Fibroblast of lung (primary cell): ENCODE measurements at places on chromosomes 2 and 18. TPM values are rescaled to one million over a fixed set of nuclear protein-coding genes. Genes with fewer than 3 reads are reported as not detected.
A peak's percentile ranks its signal among the peaks of the same experiment; 100 is the strongest.

DNA sequence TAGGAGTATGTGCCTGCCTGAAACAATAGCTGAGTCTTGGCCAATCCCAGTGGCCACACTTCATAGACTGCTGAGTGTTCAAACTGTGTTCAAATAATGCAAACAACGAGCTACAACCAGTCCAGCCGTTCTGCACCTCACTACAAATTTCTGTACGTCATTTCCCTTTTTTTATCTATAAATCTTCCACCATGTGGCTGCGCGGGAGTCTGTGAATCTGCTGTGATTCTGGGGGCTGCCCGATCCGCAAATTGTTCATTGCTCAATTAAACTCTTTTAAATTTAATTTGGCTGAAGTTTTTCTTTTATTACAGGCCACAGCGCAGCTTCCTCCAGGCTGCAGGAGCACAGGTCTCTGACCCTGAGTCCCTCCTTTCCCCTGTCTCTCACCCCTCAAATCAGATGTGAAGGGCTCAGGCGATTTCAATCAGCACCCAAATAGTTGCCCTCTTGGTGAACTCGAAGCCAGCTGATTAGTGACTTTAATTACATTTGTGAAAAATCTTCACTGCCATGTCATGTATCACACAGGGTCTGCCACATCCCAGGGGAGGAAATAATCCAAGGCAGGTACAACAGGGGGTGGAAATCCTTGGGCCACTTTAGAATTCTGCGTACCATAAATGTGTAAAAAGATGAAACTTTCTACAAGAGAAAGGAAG is 145.6 kb downstream of the NDUFA10 start:
- no peaks in the 10 kb centered on the region for H3K27me3 ChIP-seq
- H3K36me3 ChIP-seq = no peaks in the 10 kb centered on the region

DNA sequence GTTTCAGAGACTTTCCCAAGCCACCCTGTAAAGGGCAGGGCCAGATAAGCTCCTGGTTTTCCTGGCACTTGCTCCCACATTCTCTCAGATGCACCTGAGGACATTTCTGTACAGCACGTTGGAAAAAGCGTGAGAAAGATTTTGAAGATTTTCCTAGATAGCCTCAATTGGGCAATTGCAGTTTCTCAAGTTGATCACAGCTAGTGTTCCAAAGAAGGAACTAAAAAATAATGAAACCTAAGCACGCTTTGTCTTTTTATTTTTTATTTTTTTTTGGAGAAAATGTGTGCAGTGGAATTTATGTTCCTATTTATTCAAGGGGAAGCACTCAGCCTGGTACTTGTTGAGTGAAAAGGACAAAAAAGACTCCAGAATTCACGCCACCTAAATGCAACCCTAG is 429.1 kb downstream of the RNF144A start:
- no peaks in the 10 kb centered on the region for H3K36me3 ChIP-seq
- no peaks in the 10 kb centered on the region for H3K4me1 ChIP-seq
- H3K4me3 ChIP-seq = no peak overlapping the region
- H3K27me3 ChIP-seq = no peaks in the 10 kb centered on the region

GRCh38 chr2:186984481-186984880 is 135.5 kb upstream of the ZSWIM2 start:
- H3K4me1 ChIP-seq = no peaks in the 10 kb centered on the region
- DNase-seq = no peak
- H3K27ac ChIP-seq = no peak overlapping the region
- H3K27me3 ChIP-seq = no peaks in the 10 kb centered on the region
- no peaks in the 10 kb centered on the region for H3K36me3 ChIP-seq

DNA sequence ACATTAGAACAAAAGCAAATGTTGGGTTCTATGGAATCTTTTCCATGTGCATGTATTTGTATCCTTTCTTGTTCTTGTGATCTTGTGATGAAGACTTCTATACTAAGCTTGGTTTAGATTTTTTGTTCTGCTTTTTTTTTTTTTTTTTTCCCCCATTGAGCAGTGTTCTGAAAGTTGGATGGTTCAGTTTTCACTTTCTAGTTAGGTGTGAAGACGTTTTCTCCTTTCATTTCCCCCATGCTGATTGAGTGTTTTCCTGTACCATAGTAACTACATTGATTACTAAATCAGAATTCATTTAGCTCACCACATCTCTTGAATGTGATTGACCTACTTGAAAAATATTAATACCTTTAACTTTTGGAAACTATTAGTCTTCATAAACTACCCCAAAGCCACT is 34.1 kb downstream of the NOP58 start:
- H3K36me3 ChIP-seq = peaks cover 4% of the 10 kb centered on the region
- no peak overlapping the region for H3K4me3 ChIP-seq
- no peak overlapping the region for H3K27ac ChIP-seq
- H3K27me3 ChIP-seq = no peaks in the 10 kb centered on the region
- no peaks in the 10 kb centered on the region for H3K4me1 ChIP-seq
- no peak for DNase-seq

- peak; percentile 8 for DNase-seq
- H3K4me3 ChIP-seq = no peak overlapping the region
- no peaks in the 10 kb centered on the region for H3K27me3 ChIP-seq
- H3K4me1 ChIP-seq = no peaks in the 10 kb centered on the region
- H3K36me3 ChIP-seq = no peaks in the 10 kb centered on the region
- H3K27ac ChIP-seq = no peak overlapping the region
Measured at GRCh38 chr2:215487002-215487372, 51.1 kb upstream of the FN1 start.

GRCh38 chr2:46923041-46923528 is 7.5 kb upstream of the MCFD2 start:
- H3K27me3 ChIP-seq = no peaks in the 10 kb centered on the region
- H3K27ac ChIP-seq = no peak overlapping the region
- H3K4me3 ChIP-seq = no peak overlapping the region
- H3K4me1 ChIP-seq = no peaks in the 10 kb centered on the region
- DNase-seq = peak; percentile 28

Gene VWC2L
- not detected in 2 replicates for polyA plus RNA-seq

Gene ALKAL2
- 0.58 TPM in 1 of 2 replicates, not detected in the other for polyA plus RNA-seq

Gene MARCO
- not detected in 2 replicates for polyA plus RNA-seq

Gene CNTNAP5
- not detected in 2 replicates for polyA plus RNA-seq
